ENCODE measurements at places on chromosomes 12 and 14.
A peak's percentile ranks its signal among the peaks of the same experiment; 100 is the strongest.

DNA sequence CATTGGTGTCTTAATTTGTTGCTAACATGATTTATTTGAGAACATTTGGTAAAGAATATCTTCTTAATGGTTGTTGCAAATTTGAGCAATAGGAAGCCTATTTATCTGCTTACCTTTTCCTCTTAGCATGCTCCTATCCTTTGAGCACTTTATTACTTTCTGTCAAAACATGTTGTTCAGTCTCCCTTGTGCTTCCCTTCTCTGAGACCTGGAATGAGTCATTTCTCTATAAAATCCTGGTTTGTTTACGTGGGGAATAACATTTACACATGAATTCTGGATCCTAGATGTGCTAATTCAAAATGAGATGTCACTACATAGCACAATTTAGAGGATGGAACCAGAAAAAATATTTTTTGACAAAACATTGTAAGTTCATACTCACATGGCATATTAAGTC lies 844.0 kb upstream of the LRFN5 start:
- DNase-seq, result no peak

DNA sequence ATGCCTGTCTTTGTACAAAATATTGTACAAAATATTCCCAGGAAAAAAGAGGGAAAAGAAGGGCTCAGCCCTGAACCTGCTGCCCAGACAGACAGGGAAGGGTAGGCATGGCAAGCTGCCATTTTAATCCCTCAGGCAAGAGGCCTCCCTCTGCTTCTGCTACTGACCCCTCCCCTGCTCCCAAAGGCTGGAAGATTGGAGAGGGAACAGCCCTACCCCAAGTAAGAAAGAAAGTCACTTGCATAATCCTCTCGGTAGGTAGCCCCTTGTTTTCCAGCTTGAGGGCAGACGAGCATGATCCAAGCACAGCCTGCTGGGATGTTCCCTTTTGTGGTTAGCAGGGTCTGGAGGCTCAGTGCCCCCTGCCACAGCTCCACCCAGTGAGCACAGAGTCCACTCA lies 20.7 kb downstream of the ADCY6 start:
- DNase-seq, result no peak

DNA sequence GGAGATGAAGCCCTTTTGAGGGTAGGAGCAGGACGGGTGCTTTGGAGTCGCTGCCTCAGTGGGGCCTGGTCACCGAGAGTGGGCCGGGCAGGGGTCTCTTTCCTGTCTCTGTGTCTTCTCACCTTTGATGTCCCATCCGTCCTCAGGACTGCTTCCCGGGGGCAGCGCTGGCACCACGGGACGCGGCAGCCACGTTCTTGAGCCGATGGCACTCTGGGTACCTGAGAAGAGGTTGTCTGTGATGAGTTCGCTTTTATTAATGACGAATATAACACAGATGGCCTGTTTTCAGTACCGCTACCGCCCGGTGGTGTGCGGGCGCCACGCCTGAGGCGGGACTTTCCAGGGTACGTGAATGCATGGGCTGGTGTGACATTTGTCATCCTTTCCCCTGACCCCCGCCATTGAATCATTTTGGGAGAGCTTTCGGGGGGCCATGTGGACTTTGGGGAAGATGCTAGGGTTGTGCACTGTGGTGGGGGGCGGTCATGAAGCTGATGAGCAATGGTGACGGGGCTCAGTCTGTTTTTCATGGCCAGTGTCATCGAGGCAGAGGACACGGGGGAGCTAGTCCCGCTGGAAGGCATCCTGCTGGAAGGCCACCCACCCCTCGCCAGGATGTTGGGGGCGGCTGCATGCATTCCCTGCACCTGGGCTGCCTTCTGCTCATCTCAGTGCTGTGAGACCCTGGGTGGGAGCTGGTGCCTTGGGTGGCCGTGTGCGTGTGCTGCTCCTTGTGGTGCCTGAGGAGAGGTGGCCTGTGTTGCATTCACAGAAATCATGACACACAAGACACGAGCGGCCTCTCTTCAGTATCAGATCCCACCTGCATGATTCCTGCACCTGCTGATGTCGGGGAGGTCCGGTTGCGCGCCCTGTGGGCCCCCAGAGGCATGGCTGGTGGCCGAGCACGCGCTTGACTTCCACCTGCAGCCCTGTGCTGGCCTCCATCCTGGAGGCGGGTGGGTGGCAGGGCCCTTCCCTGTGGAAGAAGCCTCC lies 162.5 kb upstream of the RTL1 start:
- no peak for DNase-seq

DNA sequence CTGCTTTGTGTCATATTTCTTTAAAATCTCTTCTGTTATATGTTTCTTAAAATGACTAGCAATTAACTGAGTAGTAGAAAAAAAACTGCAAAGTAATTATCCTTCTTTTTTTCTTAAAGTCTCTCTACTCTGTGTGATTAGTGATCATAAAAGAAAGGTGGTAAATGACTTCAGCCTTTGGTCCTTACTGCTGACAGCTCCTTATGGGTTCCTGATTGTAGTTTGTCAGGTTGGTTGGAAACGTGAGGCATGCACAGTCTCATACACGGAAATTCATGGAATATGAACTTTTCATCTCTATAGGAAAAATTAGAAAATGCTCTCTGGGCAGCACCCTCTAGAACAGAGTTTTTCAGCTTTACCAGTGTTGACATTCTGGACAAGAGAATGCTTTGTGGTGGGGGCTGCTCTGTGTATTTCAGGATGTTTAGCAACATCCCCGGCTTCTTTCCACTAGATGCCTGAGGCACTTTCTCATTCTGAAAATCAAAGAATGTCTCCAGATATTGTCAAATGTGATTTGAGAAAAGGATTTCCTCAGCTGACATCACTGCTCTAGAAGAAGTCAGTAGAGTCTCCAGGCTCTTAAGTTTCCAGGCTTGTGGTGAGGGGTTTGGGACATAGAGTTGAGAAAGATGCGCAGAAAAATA lies 121.0 kb downstream of the PIK3C2G start:
- DNase-seq, result no peak

- DNase-seq, result no peak
Measured at GRCh38 chr14:47606566-47606965, 68.8 kb downstream of the MDGA2 start.

DNA sequence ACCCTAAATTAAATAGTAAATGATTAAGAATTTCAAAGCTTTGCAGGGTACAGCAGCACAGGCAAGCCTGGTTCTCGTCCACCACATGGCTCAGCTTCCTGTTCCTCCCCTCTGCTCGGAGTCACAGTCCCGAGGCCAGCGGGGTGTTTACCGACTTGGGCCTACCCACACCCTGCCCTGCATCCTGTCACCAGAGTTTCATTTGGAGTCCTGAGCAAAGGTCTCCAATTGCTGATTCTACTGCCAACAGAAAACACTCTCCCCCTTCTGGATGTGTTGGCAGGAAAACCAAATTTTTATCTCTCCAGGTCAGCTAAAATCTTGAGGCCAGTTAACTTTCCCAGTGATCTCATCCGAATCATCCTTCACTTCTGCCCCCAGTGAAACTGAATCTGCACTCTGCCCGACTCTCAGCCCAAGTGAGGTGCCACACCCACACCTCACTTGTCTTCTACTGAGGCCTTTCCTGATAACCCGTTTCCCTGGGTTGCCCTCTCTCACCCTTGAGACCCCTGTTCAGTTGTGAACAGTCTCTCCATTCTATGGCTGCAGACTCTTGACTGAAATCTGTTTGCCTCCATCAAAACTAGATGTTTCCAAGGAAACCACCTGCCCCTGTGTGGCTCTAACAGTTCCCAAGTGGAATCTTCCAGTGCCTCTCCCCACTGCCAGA lies 71.2 kb downstream of the VCPKMT start:
- peak; percentile 59 for DNase-seq

DNA sequence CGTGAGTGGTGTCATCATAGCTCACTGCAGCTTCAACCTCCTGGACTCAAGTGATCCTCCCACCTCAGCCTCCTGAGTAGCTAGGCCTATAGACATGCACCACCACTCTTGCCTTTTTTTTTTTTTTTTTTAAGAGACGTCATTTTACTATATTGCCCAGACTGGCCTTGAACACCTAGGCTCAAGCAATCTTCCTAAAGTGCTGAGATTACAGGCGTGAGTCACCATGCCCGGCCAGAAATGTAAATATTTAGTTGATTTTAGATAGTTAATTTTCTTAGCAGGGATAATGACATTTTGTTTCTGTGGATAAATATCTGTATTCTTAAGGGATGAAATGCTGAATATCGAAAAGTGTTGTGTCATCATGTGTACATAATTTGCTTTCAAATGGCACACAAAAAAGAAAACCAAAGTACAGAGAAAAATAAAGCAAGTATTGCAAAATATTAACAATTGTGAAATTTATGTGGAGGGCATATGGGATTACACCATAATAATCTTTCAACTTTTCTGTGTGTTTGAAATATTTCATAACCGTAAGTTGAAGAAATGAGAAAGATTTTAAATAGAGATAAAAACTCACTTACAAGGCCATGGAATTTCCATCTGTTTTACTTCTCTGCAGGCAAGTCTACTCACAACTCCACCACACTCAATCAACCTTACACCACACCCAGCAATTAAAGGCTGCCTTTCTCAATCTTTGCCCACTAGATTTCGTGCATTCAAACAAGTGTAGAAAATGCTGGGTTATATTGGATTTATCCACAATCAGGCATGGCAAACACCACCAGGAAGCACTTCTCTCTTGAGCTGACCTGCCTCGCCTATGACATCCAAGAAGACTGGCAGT lies 93.7 kb downstream of the SPTSSA start:
- no peak for DNase-seq

DNA sequence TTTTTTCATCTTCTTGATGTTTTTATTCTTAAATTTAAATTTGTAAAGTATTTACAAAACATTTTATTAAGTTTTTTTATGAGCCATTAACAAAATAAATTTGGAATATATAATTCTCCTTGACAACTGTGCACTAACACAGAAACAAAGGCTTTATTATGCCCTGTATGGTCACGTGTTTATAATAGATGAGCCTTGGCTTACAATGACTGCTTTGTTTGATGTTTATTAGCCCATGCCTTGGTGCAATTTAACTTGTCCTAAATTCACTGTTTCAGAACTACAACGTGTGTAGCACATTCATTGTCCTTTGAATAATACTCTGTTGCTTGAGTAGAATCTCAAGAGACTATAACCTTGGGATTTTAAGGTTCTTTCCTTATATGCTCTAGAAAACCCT lies 59.8 kb downstream of the CNTN1 start:
- no peak for DNase-seq

GRCh38 chr12:122893208-122894153 lies 2.4 kb downstream of the VPS37B start:
- no peak for DNase-seq

DNA sequence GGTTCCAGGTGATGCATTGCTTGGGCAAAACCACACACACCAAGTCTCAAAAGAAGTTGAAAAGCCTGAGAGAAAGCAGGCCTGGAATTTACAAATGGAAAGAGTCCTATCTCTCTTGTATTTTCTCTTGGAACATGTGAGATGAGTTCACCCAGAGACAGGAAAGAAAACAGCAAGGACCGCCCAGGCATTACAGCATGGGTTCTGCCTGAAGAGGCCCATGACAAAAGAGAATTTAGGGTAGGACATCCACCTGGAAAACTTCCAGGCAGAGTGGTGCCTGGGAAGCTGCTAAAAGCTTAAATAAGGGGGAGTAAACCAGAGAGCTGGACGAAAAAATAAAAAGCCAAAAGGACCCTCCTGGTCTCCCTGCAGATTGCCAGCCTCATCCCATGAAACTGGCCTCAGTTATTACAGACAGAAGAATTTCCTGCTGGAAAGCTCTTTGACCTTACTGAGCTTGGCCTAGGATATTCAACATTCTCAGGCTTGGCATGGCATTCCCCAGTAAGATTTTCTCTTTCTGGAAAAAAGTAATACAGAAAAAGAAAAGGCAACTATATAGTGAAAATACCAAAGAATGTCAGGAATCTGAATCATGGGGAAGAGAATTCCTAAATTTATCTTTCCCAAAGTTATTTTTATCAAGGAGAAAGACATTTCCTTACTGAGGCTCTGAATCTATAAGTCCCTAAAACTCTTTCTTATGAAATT lies 121.3 kb upstream of the NUDT4 start:
- no peak for DNase-seq

DNA sequence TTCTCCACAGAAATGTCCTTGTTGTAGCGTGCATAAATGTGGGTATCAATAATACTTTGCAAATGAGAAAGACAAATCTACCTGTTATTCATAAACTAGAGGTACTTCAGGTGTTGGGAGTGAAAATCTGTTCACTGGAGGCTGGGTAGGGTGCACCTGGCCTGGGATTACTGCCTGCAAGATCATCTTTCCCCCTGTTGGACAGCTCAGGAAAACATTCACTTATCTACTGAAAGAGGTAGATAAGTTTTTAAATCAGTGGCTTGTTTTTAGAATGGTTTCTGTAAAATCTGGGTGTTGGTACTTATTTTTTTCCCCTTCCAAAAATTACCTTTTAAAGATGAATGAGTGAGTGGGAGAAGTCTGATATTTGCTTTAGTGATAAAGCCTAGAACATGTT lies 95.6 kb downstream of the DIP2B start:
- no peak for DNase-seq

DNA sequence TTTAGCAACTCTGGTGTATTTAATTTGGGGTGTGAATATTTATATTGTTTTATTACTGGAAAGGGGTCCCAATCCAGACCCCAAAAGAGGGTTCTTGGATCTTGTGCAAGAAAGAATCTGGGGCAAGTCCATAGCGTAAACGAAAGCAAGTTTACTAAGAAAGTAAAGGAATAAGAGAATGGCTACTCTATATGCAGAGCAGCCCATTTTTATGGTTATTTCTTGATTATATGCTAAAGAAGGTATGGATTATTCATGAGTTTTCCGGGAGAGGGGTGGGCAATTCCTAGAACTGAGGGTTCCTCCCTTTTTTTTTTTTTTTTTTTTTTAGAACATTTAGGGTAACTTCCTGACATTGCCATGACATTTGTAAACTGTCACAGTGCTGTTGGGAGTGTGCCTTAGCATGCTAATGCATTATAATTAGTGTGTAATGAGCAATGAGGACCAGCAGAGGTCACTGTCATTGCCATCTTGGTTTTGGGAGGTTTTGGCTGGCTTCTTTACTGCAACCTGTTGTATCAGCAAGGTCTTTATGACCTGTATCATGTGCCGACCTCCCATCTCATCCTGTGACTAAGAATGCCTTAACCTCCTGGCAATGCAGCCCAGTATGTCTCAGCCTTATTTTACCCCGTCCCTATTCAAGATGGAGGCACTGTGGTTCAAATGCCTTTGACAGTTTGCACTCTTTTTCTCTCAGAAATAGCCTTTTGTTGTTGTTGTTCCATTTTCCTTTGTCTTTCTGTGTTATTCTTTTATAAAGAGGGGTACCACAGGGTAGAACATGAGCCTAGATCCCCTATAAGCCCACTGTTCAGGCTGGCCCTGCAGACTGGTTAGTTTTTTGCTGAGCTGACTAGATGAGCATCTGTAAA lies 75.5 kb upstream of the DCD start:
- DNase-seq, result no peak
